OCI-M1 (cell line): ENCODE measurements at places on chromosomes 7 and 10.
A peak's percentile ranks its signal among the peaks of the same experiment; 100 is the strongest.

DNA sequence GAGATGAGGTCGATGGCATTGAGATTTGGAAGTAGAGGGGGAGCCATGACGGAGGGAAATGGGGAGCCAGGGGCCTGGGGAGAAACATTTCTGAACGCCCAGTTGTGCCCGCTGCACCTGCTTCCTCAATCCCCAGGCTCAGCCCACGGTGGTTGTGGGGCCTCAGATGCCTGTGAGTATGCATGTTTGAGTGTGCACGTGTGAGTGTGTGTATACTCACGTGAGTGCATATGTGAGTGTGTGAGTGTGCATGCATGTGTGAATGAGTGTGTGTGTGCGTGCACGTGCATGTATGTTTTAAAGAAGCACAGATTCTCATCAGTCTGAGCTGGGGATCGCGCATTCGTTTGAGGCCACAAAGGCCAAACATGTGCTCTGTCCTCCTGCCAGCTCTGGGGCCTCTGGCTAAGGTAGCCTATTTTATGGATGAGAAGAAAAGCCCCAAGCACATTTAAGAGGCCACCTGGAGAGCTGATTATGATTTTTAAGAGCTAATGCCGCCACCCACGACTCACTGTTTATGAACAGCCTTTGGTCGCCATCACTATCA lies 154.8 kb downstream of the ARHGAP12 start:
- no peak for DNase-seq

DNA sequence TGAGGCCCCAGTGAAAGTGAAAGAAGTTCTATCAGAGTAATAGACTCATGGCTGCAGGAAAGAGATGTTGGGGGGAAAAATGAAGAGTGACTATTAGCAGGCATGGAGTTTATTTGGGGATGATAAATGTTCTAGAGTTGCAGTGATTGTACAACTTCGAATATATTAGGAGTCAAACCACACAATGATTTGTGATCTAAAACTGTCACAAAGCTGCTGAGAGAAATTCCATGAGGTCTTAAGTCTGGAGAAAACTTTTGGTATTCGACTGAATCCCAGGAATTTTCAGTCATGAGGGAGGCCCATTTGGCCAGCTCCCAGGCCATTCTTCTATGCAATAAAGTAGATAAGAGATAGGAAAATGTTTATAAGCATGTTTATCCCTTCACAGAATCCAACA lies 55.9 kb upstream of the UNC5B start:
- no peak for DNase-seq

GRCh38 chr10:24434961-24435360 lies 226.0 kb downstream of the KIAA1217 start:
- no peak for DNase-seq

- DNase-seq: no peak
Measured at GRCh38 chr10:131024259-131025131, 287.0 kb downstream of the TCERG1L start.

- DNase-seq: no peak
Measured at GRCh38 chr7:815284-816216, 16.7 kb upstream of the SUN1 start.

DNA sequence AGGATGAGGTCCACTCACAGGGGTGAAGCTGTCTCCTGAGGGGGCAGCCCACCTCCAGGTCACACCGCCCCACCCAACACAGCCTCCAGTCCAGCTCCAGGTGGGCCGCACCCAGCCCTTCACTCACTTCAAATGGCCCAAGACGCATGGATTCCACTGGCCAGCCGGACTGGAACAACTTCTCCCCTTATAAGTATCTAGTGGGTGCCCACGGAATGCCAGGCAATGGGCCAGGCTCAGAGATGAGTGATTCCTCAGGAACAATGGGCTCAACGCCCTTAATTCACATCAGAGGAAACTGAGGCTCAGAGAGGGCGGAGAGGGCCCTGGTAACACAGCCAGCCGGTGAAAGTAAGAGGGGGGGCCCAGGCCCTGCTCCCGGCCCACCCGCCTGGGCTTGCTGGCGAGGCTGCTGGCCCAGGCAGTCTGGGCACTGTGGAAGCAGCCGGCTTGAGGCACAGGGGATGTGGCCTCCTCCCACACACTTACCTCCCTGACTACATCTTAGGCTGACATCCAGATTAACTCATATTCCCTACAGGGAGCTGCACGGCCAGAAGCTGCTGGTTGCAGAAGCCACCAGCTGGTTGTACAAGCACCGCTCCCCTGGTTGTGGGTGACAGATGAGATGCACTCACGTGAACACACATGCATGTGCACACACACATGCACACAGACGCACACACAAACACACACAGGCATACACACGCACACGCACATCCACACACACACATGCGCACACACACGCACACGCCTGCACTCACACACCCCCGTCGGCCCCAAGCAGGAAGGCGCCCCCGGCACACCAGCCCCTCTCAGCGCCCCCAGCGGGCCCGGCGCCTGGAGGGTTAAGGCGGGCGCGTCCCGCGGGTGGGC lies 1.0 kb upstream of the FAM20C start:
- DNase-seq: no peak

DNA sequence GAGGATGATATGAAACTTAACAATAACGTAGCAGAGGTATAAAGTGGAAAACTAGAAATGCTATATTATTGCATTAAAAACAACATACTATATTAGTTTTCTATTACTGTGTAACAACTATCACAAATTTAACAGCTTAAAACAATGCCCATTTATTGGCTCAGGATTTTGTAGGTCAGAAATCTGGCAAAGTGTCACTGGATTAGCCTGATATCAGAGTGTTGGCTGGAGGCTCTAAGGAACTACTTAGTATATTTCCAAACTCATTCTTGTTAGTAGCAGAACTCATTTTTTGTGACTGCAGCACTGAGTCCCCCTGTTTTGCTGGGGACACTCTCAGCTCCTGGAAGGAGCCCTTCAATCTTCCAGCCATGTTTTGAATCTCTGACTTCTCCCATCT lies 306.8 kb downstream of the ETV1 start:
- no peak for DNase-seq

GRCh38 chr10:118035354-118036005 lies 11.3 kb downstream of the RAB11FIP2 start:
- DNase-seq: peak; percentile 89

GRCh38 chr7:155383756-155384491 lies 74.0 kb upstream of the EN2 start:
- no peak for DNase-seq

DNA sequence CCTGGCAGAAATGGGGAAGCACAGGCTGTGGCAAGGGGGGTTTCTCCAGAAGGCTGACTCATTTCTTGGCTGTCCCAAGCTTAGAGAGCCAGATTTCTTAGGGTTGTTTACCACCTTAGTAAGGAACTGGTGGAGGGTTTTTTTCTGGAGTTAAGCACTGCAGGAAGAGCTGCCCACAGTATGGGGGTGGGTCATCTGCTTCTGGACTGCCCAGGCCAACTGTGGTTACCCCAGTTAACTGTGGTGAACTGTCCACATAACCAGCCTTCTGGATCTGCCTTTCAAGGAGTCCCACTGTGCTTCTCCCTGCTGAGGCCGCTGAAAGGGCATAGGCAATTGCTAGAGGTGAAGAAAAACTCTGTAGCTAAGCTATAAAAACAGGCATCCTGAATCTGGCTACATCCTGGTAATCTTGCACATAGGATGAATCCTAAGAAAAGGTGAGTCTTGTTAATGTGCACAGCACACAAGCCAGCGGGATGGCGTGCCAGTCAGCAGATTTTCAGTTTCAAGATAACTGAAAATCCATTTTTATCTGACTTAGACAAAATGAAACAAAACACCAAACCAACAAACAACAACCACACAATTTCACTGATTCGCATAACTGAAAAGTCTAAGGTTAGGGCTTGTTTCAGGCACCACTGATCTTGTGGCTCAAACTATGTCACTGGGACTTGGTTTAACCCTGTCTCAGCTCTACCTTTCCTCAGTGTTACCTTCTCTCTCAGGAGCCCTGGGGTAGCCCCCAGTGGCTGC lies 21.6 kb upstream of the TSPAN33 start:
- peak; percentile 11 for DNase-seq

DNA sequence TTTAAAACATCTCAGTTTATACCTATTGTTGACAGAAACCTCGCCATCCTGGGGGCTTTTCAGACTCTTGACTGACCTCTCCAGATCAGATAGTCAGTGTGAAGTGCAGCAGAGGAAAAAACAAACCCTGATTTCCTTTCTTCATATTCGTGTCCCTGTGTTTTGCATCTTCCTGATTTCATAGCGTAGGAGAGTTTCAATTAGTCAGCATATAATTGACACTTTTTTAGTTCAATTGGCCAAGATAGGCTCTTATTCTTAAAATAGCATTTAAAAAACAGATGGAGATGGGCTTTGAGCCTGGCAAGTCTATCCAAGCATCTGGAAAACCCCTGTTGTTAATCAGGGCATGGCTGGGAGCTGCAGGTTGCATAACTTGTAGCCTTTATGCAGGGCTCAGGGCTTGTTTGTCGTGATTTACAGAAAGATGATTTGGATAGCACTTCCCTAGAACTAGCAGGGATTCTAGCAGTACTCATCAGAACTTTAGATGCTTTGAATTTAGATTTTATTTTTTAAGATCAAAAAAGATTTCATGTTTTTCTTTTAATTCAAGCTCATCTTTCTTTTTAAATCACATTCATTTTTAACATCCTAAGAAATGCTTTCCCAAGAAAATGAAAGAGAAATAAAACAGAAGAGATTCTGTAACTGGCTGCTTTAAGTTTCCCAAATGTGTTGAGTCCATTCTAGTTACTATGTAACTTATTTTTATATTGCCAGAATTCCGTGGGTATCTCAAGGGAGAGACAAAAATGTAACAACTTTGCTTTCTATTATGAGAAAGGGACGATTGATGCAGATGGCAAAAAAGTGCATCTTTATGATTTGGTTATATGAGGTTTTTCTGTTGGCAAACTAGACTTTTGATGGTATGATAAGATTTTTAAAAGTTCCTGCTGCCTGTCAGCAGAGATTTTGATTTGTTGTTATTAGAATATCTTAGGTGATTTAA lies 270.8 kb upstream of the FZD8 start:
- DNase-seq: no peak

GRCh38 chr7:123681561-123681960 lies 25.9 kb downstream of the LMOD2 start:
- DNase-seq: no peak

- DNase-seq: peak; percentile 31
Measured at GRCh38 chr7:1512781-1513656, 8.8 kb upstream of the INTS1 start.

DNA sequence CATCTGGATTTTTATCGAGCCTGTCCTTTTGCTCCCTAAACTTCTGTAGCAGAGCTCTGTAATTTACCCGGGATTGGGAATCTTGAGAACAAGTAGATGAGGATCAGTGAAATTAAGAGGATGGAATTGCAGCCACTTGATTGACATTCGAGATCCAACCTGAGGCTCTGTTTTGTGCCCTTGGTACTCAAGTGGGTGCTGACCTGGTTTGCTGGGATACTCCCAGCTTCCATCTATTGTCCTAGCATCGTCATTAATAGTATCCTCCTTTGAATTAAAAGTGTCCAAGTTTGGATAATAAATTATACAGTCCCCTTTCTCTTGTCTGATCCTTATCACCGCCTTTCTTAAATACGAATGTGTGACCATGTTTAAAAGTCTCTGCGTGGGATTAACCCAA lies 17.1 kb downstream of the CELF2 start:
- DNase-seq: no peak

- DNase-seq: no peak
Measured at GRCh38 chr7:40709062-40709964, 574.5 kb downstream of the SUGCT start.

- no peak for DNase-seq
Measured at GRCh38 chr7:142808802-142809583, 38.2 kb downstream of the PRSS2 start.

GRCh38 chr10:38159004-38159403 lies 64.9 kb downstream of the ZNF37A start:
- no peak for DNase-seq

GRCh38 chr10:98055841-98056516 lies 25.6 kb upstream of the CRTAC1 start:
- DNase-seq: peak; percentile 65

DNA sequence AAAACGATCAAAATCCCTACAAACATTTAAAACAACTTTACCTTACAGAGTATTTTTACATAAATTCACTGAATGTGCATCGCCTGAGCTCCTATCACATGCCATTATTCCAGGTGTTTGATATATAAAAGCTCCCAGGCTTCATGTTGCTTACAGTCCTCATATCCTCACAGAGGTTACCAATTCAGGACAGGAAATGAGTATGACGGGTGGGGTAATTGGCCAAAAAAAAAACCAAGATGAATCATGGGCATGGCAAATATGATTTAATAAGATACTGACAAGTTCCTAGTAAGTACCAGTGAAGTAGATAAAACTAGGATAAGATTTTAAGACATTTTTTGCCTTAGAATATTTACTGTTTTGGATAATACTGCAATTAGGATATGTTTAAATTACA lies 135.8 kb downstream of the KMT2E start:
- no peak for DNase-seq

- DNase-seq: no peak
Measured at GRCh38 chr10:104872691-104873090, 231.6 kb downstream of the SORCS3 start.

GRCh38 chr10:132948351-132948750 lies 6.0 kb upstream of the CFAP46 start:
- DNase-seq: no peak

GRCh38 chr7:113306302-113306701 lies 187.9 kb upstream of the SMIM30 start:
- peak; percentile 60 for DNase-seq

DNA sequence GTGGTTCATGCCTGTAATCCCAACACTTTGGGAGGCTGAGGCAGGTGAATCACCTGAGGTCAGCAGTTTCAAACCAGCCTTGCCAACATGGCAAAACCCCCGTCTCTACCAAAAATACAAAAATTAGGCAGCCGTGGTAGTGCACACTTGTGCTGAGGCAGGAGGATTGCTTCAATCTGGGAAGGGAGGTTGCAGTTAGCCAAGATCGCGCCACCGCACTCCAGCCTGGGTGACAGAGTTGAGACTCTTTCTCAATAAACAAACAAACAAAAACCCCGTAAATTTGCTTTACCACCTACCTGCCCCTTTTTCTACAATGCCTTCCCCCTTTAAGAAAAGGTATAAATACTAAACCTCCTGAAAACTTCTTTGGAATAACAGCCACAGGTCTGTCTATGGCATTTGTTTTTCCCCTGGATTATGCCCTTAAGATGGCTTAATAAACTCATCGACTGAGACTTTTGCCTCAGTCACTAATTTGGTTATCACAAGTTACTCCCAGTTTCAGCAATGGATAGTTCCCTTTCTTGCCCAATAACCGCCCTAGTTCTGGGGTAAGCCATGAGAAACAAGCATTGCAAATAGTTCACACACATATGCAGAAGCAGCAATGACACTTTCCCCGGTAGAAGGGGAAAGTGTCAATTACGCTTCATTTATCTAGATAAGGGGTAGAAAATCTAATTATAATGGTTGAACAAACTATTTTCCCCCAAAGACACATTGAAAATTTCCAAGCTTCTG lies 52.8 kb upstream of the SVIL start:
- no peak for DNase-seq

GRCh38 chr10:93463723-93464476 lies 18.2 kb downstream of the MYOF start:
- no peak for DNase-seq

GRCh38 chr10:31580646-31581045 lies 261.6 kb downstream of the ZEB1 start:
- no peak for DNase-seq

- DNase-seq: no peak
Measured at GRCh38 chr10:49679480-49679893, at the start of gene C10orf53. TSS of gene C10orf53 (plus strand) at chr10:49679651. CDS start at chr10:49679698, 47 bp downstream.
